Ascending aorta (tissue), 2 donors: ENCODE measurements at places on chromosomes 7 and 10. TPM values are rescaled to one million over a fixed set of nuclear protein-coding genes. Genes with fewer than 3 reads are reported as not detected.

BLNK gene
- not detected for total RNA-seq

NME8 gene
- 0.96 TPM for total RNA-seq

RARRES2 gene
- total RNA-seq: 144 TPM

ADCYAP1R1 gene
- 7.8 TPM for total RNA-seq

CALML5 gene
- not detected for total RNA-seq

SPDYE16 gene
- total RNA-seq: not detected

GIMAP1 gene
- total RNA-seq: 21.2 TPM

MACROH2A2 gene
- total RNA-seq: 8.2 TPM

GRID2IP gene
- not detected for total RNA-seq
